ENCODE measurements at places on chromosomes 6 and 20.

DNA sequence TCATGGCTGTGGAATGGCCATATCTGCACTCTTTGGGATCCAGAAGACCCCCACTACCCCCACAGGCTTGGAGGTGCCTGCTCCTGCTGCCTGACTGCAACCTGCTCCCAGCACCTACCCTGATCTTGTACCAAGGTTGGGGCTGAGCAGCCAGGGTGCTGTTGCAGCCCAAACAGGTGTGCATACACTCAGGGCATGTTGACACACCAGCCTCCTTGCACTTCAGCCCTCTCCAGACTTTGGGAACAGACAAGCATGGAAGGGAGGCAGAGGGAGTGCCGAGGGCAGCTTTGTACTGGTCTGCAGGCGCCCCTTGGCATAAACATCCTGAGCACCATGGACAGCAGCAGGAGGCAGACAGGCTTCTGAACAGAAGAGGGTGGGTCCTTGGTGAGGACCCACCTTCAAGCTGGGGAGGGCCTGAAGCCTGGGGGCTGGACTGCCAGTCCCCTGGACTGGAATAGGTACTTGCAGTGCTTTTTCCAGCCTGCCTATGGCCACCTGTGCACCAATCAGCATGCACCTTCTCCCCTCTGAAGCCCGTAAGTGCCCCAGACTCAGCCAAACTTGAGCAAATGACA, 1675.8 kb downstream of the HACE1 start:
- DNase-seq = no peak

DNA sequence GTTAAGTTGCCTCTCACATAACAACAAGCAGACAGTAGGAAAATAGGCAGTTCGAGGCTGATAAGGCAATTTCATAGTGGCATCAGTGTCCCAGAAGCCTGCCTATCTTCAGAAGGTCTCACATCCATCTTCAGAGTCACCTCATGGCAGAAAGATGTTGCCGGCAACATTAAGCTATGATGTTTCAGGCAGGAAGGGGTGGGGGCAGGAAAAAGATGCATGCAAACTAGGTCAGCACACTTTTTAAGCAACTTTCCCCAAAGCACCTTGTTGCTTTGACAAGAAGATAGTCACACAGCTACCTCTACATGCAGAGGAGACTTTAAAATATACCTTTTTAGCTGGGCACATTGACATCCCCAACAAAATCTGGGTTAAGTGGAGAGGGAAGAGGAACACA, 43.2 kb upstream of the SMIM8 start:
- no peak for DNase-seq

DNA sequence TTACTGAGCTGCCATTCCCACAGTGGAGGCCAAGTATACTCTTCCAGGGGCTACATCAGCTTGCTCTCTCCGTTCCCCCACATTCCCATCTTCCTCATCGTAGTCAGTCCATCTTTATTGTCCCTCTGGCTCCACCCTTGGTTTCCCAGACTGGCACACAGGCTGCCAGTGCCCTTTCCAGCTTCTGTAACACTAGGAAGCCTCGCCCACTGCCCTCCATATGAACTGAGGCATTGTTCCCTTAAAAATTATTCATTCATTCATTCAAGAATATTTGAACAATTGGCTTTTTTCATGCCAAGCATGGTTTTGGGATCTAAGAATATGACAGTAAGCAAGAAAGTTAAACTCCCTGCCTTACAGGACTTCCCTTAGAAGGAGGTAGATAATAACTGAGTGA, 14.3 kb downstream of the ROS1 start:
- no peak for DNase-seq

DNA sequence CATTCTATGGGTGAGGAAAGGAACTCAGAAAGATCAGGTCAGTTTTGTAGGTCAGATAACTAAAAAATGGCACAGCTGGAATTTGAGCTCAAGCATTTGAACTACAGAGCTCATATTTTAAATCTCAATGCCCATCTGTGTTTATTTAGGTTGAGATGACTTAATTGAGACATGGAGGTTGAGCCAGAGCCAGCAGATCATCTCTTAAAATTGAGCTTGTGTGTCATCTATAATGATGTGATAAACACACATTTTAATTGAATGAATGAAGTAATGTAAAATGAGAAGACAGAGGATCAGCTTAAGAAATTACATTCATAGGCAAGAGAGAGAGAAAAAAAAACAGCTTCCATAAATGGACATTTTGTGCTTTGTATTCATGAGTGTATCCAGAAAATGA, 3.7 kb downstream of the MANEA start:
- no peak for DNase-seq

DNA sequence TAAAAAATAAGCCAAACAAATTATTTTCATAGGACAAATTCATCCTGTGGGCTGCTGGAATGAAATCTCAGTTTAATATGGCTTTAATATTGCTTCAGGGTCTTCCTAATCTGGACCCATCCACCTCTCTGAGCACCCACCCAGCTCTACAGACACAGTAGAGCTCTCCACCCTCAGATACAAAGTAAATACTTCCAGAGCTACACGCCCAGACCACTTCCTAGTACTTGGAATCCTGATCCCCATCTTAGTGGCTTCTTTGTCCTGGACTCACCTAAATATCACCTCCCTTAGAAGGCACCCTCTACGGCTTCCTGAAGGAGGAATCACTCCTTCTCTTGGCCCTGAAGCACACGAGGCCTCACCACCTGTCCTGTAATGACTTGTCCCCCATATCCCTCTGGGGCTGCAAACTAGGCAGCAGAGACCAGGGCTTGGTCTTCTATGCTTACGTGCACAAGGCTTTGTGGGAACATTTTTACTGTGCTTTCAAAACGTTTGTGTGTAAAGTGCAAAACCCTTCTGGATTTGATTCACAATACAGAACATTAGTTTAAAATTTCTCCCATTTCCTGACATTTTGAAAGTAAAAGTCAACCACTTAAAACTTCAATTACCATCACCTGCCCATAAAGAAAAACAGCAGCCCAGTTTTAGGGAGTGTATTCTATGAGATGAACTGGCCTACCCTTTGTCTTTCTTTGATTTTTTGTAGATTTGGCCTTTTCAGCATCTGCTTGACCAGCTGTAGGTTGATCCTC, 2.4 kb downstream of the CTCFL start:
- DNase-seq = no peak

DNA sequence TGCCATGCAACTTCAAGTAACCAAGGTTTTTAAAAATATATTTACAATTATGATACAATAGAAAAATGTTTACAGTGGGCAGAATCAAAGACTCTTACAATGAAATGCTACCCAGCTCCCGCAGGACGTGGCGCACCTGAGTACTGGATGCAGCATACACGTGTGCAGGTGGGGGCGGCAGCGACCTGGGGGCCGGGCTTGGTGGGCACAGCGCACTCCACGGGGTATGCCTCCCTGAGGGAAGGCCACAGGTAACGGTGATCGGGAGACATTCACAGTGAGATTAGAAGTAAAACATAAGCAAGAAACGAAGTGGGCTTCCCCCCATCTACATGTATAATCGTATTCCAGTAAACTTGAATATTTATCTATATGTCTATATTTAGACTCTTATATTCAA, 54.2 kb downstream of the WDR27 start:
- DNase-seq = no peak

DNA sequence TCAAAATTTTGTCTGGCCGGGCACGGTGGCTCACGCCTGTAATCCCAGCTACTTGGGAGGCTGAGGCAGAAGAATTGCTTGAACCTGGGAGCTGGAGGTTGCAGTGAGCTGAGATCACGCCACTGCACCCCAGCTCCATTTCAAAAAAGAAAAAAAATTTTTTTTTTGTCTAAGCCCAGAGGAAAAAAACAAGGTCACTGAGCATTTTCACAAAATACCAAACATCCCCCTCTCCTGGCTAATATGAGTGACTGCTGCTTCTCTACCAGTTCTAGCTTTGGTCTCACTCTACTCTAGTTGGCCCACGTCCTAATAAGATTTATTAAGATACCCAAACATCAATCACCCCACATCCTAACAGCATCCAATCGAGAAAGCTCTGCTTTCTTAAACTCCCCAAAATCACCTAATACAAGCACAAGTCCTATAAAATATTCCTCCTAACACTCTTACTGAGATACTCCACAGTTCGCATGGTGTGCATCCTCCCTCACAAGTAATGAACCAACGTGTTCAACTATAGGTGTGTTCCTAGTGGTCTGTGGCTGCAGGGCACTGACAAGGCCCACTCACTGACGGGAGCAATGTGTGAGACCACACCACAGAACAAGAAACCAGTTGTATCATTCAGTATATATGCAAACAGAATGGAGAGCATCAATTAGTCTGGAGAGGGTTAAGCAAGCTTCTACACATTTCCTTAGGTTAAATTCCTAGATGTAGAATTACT, 64.2 kb downstream of the FKBP5 start:
- no peak for DNase-seq

DNA sequence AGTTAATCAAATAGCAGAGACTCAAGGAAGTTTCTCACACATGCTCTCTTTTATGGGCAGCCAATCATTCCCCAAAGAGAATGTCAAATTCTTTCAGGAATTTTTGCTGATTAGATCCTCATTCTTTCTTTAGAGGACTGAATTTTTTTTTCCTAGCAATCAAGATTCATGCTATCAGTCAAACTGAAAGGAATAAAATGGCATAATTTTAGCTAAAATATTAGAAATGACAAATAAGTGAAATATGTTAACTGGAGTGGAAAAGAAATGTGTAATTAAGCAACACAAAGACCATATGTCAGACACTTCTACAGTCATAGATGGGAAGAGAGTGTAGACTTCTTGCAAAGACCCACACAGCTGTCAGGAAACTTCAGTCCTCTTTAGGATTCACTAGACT, 242.3 kb upstream of the RNF217 start:
- no peak for DNase-seq

- no peak for DNase-seq
These were observed 29.1 kb upstream of the SCRT2 start for GRCh38 chr20:704726-705125.

- peak; percentile 29 for DNase-seq
These were observed at the start of gene BFSP1 for GRCh38 chr20:17530716-17531664. BFSP1 (minus strand) TSS chr20:17531379; CDS start chr20:17531329, 50 bp downstream.

DNA sequence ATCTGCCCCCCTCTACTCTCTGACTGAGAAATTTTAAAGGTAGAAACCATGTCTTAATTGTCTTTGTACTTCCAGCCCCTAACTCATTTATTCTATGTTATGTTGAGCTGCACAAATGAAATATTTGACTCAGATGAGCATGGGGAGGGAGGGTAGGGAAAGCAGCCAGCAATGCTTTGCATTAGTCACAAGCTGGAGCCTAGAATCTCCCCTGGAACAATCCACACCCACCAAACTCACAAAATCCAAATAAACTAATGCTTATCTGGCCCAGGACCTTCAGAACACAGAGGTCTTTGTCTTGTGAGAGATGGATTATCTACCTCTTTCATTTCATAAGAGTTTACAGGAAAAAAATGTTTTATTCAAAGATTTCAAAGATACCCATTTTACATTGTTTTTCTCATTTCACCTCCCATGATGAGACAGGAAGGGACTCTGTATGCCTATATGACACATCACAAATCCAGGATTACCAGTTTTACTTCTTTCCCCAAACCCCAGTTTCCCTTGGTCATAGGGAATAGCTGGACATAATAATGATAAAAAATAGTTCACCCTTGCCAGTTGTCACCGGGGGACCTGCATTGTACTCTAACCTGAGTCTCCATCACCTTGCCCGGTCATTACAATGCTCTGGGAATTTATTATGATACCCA, 466.9 kb downstream of the KIF16B start:
- no peak for DNase-seq

- DNase-seq = no peak
These were observed 6.2 kb upstream of the DDX43 start for GRCh38 chr6:73388433-73388799.

DNA sequence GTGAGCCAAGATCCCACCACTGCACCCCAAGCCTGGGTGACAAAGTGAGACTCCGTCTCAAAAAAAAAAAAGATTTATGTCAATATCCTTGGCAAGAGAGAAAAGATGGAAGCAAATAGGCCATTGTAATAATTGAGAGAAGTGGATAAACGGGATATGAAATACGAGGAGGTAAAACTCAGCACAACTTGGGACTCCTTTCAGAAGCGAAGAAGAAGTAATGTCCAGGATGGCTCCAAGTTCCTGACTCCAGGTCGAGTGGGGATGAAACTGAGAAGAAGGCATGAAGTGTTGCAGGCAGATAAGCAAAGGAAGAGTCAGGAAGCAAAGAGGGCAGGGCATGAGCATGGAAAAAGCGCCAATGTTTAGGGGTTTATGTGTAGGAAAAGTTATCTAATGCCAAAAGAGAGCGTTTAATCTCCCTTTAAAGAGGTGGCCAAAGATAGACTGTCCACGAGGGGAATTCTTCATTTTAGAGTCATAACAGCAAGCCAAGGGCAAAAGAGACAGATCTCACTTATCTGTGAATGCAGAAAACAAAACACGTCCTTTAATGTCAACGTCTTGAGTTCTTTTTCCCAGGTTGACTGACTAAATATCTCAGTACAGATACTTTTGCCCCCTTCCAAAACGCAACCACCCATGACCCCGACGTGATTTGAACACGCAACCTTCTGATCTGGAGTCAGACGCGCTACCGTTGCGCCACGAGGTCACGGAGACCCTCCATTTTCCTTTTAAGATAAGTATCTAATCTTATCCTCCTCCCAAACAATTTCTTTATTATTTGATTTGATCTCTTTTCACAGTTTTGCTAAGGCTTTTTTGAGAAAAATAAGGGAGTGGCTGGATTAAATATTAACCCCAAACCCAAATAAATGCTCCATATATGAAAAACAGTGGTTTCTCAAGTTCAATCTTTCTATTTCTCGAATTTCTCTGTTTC, 46.3 kb upstream of the BTN3A2 start:
- DNase-seq = no peak

GRCh38 chr20:62479156-62479555, 3.4 kb upstream of the GATA5 start:
- no peak for DNase-seq

- no peak for DNase-seq
These were observed 28.8 kb downstream of the AK9 start for GRCh38 chr6:109662192-109662591.

DNA sequence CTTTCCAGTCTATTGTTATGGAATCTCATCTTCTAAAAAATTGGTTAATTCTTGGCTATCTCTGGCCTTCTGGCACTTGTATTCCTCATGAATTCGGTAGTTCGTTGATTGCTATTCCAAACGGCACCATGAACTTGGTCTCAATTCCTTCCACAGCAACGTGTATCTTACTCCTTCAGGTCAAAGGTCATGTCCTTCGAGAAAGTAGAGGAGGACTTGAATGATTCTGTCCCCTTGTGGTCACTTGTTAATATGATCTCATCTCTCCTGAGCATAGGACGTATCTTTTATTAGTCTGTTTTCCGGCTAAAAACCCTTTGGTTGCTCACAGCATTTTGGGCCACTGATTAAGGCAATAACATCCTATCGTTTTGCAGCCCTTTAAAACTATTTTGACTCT, 9.4 kb downstream of the TLDC2 start:
- no peak for DNase-seq

- DNase-seq = no peak
These were observed 47.4 kb upstream of the SRF start for GRCh38 chr6:43123461-43124314.
